ENCODE measurements at places on chromosomes 11 and 22.

DNA sequence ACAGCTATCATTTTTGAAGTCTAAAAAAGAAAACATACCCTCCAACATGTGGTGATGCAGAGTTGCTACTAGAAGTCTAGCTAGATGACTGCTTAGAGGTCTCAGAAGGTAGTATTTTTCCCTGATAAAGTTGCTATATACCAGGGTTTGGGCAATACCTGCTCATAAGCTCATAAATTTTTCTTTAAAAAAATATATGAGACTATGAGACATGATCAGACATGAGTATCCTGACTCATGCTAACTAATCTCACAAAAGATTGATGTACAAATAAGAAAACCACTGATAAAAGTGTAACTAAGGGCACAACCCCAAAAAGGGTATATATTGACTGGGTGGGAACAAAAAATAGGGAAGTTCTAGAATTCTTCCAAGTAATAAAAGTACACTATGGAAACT is 740.9 kb downstream of the METTL15 start:
- DNase-seq = no peak

DNA sequence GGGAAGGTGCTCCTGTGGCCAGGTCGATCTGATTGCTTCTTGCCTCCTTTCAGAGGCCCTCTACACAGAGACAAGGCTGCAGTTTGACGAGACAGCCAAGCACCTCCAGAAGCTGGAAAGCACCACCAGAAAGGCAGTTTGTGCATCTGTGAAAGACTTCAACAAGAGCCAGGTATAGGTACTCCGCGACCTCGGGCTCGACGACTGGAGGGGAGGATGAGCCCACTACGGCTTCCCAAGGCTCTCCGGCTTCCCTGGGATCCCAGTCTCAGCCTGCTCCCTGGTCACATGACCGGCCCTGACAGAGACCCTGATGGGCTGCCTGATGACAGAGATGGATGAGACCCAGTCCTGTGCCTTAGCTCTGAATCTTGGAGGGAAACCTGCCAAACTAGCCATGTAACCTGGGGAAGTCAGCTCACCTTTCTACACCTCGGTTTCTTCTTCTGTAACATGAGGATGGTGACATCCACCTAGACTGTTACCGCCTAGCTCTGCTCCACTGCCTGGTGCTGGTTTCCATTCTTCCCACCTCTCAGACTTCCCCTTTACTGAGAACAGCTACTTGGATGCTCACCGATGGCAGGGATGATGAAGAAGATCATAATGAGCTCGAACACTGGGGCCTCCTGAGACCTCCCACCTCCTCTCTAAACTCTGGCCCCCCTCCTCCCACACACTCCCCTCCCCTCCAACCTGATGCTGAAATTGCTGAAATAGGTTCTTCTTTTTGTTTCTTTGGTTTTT is 8.9 kb downstream of the RIBC2 start:
- DNase-seq = no peak

DNA sequence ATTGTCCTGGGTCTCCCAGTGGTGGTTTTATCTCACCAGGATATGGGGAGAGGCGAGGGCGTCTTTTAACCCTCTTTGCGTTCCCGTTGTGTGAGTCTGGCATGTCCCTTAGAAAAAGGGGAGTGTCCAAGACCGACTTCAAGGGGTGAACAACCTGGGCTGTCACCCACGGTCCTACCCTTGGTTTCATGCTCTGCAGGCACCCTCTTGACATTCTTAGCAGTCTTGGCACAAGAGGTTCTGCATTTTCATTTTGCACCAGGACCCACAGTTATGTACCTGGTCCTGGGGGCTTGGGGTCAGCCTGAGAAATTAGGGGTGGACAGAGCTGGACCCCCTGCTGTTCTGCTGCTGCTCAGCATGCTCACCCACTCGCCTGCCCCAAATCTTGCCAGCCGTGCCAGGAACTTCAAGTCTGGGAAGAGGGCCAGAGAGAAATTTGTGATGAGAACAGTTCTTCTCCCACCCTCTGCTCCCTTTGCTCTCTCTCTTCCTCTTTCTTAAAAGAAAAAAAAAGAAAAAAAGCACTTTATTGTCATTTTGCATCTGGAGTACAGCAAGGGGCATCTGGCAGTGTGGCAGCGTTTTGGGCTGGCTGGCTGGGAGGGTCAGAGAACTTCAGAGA is 471.2 kb downstream of the MIAT start:
- DNase-seq = no peak

DNA sequence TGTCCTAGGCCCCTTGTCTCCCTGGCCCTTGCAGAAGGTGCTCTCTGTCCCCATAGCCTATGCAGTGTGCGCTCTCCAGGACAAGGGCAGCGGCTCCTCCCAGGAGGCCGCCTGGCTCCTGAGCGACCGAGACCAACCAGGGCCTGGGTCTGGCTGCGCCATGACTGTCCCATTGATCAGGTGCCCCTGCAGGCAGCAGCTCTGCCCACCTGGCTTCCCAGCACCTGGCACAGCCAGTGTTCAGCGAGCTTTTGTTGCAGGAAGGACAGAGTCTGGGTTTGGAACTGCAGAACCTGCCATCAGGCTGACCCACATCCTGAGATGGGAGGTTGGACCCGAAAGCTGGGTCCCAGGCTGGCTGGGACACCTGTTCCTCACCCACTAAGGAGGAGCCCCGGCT is 1001.1 kb downstream of the BRD1 start:
- DNase-seq = no peak

DNA sequence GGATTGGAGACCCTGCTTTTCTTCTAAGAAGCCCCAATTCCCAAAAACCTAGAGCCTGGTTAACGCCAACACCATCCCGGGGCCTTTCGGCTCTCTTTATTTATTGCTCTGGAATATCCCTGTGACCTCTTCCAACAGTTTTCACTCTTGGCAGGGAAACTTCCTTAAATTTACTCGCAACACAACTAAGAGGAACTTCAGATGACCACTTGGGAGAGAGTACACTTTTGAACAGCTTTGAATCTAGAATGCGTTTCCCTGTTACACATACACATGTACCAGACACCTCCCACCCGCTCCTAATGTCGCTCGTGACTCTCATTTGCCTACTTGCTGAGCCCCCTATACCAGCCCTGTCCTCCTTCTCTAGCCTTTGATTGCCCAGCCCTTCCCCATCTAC is 19.4 kb downstream of the TUBA8 start:
- DNase-seq = no peak

DNA sequence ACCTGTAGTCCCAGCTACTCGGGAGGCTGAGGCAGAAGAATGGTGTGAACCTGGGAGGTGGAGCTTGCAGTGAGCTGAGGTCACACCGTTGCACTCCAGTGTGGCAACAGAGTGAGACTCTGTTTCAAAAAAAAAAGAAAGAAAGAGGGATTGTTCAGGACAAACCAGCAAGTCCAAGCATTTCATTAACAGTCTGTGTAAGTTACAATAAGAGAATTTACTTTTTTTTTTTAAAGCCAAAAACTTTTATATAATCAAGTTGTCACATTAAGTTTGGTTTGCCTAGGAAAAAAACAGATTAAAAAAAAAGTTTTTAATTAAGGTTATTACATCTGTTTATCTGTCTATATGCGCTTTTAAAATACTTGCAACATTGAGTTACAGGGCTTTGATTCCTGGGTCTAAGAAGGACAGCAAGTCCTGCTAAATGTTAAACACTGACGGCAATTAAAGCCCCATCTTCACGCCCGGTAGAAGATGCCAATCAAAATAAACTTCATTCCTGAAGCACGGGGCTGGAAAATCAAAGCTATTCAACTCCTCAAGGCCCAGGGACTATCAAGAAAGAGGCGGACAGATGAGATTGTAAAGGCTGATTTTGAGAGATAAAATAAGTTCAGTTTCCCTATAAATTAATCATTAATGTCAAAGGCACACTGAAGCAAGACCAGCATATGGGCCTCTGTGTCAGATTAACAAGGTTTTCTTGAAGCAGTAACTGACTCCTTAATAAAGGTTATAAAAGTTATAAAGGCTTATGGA is 10.7 kb downstream of the TMEM138 start:
- DNase-seq = no peak

DNA sequence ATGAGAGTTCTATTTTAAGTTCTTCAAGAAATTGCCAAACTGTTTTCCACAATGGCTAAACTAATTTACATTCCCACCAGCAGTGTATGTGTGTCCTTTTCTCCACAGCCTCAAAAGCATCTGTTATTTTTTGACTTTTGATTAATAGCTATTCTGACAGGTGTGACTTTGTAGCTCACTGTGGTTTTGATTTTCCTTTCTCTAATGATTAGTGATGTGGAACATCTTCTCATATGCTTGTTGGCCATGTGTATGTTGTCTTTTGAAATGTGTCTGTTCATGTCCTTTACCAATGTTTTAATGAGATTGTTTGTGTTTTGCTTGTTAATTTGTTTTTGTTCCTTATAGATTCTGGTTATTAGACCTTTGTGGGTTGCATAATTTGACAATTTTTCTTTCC is 18.0 kb upstream of the RAB38 start:
- DNase-seq = no peak

GRCh38 chr11:13958641-13959400 is 3.7 kb upstream of the SPON1 start:
- no peak for DNase-seq

DNA sequence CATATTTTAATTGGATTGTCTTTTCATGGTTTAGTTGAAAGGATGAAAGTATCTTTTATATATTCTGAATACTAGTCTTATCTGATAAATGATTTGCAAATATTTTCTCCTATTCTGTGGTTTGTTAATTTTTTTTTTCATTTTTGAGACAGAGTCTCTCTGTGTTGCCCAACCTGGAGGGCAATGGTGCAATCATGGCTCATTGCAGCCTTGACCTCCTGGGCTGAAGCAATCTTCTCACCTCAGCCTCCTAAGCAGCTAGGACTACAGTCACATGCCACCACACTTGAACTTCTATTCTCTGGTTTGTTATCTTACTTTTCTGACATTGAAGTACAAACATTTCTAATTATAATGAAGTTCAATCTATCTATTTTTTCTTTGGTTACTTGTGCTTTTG is 30.0 kb upstream of the FAR1 start:
- DNase-seq = no peak

DNA sequence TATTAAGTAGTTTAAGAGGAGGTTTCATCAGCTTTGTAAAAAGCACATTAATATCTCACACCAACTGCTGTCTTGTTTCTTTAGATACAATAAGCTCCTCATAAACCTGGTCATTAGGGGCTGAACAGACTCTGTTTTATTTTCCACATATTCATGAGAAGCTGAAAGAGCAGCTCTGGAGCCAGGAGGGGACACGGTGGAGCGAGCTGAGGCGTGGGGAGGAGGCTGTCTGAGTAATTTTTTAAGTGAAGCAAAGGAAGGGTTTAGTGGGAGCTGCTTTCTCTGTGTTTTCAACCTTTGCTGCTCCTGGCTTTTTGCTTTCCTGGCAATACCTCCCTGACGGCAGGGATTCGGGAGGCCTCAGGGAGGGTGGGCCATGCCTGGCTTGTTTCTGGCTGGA is 67.0 kb upstream of the EIF3D start:
- no peak for DNase-seq

DNA sequence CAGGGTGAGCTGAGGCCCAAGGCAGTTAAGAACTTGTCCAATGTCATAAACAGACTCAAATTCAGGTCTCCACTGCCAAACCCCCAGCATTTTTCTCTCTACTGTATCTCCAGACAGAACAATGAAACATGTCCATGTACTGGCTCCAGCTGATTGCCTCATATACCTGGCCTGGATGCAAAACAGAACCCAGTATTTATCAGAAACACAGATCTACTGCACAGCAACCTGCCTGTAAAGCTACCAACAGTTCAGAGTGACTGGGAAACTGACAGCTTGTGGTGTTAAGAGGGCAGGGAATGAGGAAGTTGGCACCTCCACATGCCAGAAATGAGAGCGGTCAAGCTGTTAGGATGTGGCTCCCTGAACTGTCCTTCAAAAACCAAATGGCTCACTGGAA is 41.6 kb downstream of the C11orf71 start:
- DNase-seq = no peak

- no peak for DNase-seq
Observed at GRCh38 chr22:19799322-19800190, 39.0 kb downstream of the TBX1 start.

DNA sequence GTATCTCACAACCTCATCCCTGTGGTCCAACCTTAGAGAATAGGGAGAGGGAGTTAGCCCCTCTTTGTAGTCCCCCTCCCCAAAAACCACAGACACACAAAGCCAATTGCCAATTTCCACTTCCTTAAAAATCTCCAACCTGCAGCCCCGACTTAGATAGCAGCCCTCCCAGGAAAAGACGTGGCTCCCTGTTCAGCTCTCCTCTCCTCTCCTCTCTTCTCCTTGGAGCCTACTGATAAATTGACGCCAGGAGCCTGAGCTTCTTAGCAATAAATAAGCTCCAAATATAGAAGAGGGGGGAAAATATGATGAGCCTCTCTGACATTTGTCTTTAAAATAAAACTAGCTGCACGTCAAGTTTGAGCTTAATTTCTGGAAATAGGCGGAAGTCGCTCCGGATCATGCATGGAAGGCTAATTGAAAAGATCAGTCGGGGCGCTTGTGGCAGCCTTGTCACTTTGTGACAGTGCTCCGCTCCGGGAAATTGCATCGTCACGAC is 7.3 kb downstream of the PAX6 start:
- no peak for DNase-seq

DNA sequence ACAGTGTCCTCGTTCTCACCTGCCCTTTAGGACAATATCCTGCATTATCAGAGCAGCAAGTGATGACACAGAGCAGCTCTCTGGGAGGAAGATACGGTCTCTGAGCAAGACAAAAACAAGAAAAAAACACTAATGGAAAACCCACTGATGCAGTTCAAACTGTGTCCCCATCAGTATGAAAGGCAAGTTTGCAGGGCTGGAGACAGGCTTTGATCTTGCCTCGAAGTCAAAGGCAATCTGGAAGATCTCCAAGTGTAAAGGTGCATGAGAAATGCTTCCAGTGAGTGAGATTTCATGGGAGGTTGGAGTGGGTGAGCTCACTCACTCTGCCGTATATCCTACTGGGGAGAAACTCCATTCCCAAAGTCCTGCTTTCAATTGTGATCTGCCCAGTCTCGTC is 157.5 kb downstream of the KIRREL3 start:
- DNase-seq = no peak

- DNase-seq = no peak
Observed at GRCh38 chr22:39478441-39478850, 21.6 kb downstream of the MGAT3 start.
